ENCODE measurements at places on chromosomes 3 and 15. TPM values are rescaled to one million over a fixed set of nuclear protein-coding genes. Genes with fewer than 3 reads are reported as not detected.

CTXN2 gene
- not detected for total RNA-seq

CFAP100 gene
- 1.5 TPM for total RNA-seq

PIF1 gene
- total RNA-seq = 0.76 TPM

CCR4 gene
- total RNA-seq = 0.27 TPM

MCCC1 gene
- 32.0 TPM for total RNA-seq

BOC gene
- total RNA-seq = 114 TPM

PLSCR4 gene
- 242 TPM for total RNA-seq

NR2E3 gene
- total RNA-seq = not detected

SKIC8 gene
- 48.2 TPM for total RNA-seq

HIGD2B gene
- not detected for total RNA-seq

SPINT1 gene
- 4.0 TPM for total RNA-seq

ATG3 gene
- total RNA-seq = 52.3 TPM

ITGA11 gene
- total RNA-seq = 10.3 TPM

NAALADL2 gene
- 36.9 TPM for total RNA-seq

ADGRG7 gene
- not detected for total RNA-seq
